ENCODE measurements at places on chromosomes 16 and 17.

- no peak for DNase-seq
Measured at GRCh38 chr17:77501751-77502625, 361.2 kb downstream of the SEC14L1 start.

GRCh38 chr16:333406-334094 lies 19.0 kb downstream of the AXIN1 start:
- DNase-seq, result no peak

DNA sequence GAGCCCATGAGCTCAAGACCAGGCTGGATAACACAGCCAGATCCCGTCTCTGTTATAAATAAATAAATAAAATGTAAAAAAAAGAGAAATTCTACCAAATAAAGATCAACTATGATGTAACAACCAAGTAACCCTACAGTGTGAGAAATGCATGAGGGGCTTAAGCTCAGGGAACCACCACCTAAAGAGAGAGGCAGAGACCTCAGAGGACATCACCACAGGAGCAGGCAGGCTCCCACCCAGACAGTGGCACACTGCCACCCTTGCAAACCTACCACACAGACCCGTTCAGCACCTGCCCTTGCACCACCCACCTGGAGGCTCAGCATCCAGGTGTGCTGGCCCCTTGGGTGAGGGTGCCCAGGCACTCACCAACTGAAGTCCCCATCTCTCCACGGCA lies 45.6 kb downstream of the ANKRD11 start:
- no peak for DNase-seq

DNA sequence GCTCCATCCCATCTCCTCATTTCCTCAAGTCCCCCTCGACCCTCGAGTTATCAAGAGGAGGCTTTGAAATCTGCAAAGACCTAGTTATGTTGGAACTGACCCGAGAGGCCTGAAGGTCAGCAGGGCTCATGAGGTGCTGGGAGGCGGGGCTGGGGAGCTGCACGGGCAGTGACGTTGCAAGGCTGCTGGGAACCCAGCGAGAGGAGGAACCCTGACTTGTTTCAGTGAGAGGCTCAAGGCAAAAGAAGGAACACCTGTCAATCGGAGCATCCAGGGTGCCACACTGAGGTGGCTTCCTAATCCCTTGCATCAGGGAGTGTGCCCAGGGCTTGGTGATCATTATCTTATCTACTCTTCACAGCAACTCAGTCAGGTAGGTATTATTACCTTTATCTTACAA lies 86.9 kb downstream of the CDH11 start:
- no peak for DNase-seq

All from activated CD8-positive, alpha-beta memory T cell treated with anti-CD3 and anti-CD28 coated beads for 4 hours (primary cell).